Activated CD4-positive, alpha-beta T cell treated with anti-CD3 and anti-CD28 coated beads, Interleukin-2, amount 10 ng/mL, durations not matched to agents 7 days and 5 days (primary cell): ENCODE measurements at places on chromosomes 1 and 21.

- DNase-seq = no peak
These were observed 4.5 kb downstream of the AJAP1 start for GRCh38 chr1:4658643-4659628.

- no peak for DNase-seq
These were observed 86.7 kb upstream of the POU3F1 start for GRCh38 chr1:38133304-38133703.

GRCh38 chr21:27645285-27645684 is 678.4 kb upstream of the ADAMTS5 start:
- no peak for DNase-seq

DNA sequence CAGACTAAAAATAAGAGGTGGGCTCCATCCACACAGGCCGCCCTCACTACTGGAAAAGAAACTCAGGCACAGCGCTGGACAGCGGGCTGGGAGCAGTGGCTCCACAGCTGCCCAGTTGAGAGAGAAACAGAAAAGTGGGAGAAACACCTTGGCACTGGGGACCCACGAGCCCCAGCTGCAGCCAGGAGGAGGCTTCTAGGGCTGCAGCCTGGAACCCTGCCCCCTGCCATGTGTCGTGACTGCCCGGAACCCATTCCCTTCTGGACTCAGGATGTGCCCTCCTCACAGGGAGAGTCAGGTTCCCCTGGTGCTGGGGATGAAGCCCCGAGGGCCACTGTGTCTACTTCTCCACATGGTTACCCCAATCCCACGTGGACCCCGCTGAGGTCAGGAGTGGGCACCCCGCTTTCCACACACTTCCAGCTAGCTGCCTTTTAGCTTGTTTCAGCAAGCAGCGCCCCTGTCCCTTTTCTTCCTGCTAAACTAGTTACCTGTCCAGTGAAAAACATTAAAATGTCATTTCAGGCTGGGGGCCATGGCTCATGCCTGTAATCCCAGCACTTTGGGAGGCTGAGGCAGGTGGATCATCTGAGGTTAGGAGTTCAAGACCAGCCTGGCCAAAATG is 35.9 kb downstream of the PARP1 start:
- no peak for DNase-seq

DNA sequence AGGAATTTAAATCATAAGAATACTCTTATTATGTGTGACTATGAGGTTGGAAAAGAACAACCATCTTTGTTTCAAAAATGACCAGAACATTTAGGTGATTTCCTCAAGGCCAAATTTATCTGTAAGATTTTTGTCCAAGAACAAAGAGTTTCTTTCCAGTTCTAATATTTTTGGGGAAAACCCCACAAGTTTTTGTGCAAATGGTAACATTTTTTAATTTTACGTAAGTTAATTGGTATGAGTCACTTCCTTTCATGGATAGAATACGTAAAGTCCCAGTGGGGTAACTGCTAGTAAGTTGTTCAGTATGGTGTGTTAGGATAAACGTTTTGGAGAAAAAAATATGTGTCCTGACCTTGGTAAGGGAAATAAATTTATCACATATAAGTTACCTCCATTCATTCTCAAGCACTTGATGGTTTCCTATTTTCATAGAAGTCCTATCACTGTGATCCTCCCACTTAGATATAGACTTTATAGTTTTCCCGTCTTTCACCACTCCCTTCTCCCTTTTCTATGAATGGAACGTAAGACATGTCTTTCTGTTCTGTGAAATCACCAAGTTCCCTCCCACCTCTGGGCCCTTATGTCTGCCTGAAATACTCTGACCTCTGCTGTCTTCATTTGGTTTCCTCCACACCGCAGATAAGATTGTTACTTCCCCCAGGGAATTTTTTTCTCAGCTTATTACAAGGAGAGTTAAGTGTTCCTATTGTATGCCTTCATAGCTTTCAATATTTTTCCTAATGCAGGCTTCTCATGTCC is 34.9 kb upstream of the TSNAX start:
- no peak for DNase-seq

- no peak for DNase-seq
These were observed 47.5 kb upstream of the SLC19A1 start for GRCh38 chr21:45589686-45590245.

DNA sequence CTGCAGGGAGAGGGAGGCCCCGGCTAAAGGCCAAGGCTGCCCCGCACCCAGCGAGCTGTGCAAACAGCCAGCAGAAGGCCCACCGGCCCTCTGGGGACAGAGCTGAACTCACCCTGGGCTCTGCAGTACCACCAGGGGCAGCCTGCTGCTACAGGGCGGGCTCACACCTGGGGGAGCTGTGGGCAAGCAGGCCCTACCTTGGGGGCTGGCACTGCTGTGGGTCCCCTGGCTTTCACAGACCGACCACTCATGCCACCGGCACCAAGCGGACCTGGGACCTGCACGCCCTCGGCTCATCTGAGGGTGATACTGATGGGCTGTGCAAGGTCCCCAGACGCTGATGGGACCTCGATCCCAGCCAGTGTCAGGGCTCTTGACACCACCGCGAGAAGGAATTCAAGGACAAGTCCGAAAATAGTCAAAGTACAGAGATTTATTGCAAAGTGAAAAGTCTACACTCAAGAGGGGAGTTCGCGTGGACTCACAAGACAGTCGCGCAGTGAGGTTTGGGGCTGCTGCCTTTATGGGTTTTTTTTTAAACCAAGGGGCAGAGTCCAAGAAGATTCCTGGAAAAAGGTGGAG is 61.0 kb upstream of the ADARB1 start:
- no peak for DNase-seq
